HFFc6 (cell line): ENCODE measurements at places on chromosomes 5 and 9. TPM values are rescaled to one million over a fixed set of nuclear protein-coding genes. Genes with fewer than 3 reads are reported as not detected.

DNA sequence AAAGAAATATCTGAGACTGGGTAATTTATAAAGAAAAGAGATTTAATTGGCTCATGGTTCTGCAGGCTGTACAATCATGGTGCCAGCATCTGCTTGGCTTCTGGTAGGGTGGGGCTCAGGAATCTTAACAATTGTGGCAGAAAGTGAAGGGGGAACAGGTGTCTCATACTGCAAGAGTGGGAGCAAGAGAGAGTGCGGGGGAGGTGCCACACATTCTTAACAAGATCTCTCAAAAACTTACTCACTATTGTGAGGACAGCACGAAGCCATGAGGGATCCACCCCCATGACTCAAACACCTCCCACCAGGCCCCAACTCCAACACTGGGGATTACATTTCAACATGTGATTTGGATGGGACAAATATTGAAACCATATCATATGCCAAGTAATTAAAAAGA, 70.1 kb upstream of the PANK3 start:
- no peak overlapping the region for H3K4me3 ChIP-seq
- DNase-seq: no peak
- H3K36me3 ChIP-seq: peaks cover 4% of the 10 kb centered on the region; the same call in 1 of the 2 replicates
- no peak overlapping the region for H3K27ac ChIP-seq
- peaks cover 32% of the 10 kb centered on the region for H3K4me1 ChIP-seq

- no peak for DNase-seq
- peaks cover 33% of the 10 kb centered on the region for H3K27me3 ChIP-seq
- no peaks in the 10 kb centered on the region for H3K36me3 ChIP-seq
- no peaks in the 10 kb centered on the region for H3K4me1 ChIP-seq
- H3K4me3 ChIP-seq: no peak overlapping the region
Measured at GRCh38 chr9:131085370-131086122, 10.8 kb upstream of the AIF1L start.

DNA sequence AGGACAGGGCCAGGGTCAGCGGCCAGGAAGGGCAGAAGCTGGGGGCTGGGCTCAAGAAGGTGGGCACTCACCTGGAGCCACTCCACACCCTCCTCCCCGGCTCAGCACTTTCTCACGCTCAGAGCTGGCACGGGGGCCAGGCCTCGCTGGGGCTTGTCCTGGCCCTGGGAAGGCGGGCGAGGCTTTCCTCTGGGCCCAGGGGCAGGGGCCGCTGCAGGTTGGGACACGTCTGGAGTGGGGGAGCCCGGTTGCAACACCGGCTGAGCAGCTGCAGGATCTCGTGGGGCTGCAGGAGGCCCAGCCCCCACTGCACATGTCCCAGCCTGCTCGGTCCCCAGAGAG, 38.9 kb upstream of the EGFL7 start:
- H3K4me1 ChIP-seq: no peaks in the 10 kb centered on the region
- no peaks in the 10 kb centered on the region for H3K36me3 ChIP-seq
- H3K27ac ChIP-seq: no peak overlapping the region

- H3K4me3 ChIP-seq: no peak overlapping the region
- H3K36me3 ChIP-seq: no peaks in the 10 kb centered on the region; the same call in 1 of the 2 replicates
- no peak for DNase-seq
- no peaks in the 10 kb centered on the region for H3K27me3 ChIP-seq
Measured at GRCh38 chr5:55027595-55027994, 3.5 kb downstream of the GZMK start.

GRCh38 chr9:69601698-69602097, 70.5 kb downstream of the APBA1 start:
- DNase-seq: no peak
- 0 out of 2 replicates have a peak, but pooled peaks cover 3% of the 10 kb centered on the region for H3K27me3 ChIP-seq
- H3K27ac ChIP-seq: no peak overlapping the region; the same call in 1 of the 2 replicates

- no peaks in the 10 kb centered on the region for H3K36me3 ChIP-seq
- no peak for DNase-seq
- peaks cover 5% of the 10 kb centered on the region for H3K27me3 ChIP-seq
- no peak overlapping the region for H3K4me3 ChIP-seq
- no peak overlapping the region for H3K27ac ChIP-seq
Measured at GRCh38 chr9:127140842-127141675, 18.6 kb upstream of the ANGPTL2 start.

Gene FRMD3
- total RNA-seq: 4.4 to 11.9 TPM (median 7.4 TPM) in 3 replicates
